Globus pallidus (tissue), 1 donor: ENCODE measurements at places on chromosomes 12 and 14.

DNA sequence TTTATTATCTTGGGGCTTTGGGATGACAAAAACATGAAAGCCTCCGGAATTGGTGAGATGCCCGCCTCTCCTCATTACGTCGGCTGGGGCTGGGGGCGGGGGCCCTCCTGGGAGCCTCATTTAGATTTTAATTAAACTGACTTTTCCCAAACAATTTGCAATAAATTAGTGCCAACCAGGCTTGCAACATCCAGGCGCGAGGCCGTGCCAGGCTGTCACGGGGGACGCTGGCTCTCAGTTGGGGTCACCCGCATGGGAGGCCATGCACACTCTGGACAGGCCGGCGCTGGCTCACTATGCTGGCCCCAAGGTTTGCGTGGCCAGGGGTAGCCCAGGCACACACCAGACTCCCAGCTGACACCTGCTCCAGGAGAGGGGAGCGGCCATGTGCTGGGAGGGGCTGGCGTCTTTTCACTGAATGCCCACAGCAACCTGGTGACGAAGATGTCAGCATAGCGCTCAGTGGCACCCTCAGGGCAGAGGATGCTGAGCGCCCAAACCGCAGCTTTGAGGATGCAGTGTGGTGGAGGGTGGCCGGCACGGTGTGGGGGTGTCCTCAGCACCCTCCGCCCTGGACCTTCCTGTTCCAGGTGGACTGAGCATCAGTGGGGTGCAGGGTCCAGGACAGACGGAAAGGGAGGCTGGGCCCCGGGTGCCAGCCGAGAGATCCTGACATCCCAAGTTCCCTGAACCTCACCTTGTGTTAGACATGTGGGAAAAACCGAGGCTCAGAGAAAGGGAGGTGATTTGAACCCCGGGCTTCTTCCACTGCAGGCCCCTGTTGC is 190.8 kb upstream of the C14orf180 start:
- no peak for DNase-seq

DNA sequence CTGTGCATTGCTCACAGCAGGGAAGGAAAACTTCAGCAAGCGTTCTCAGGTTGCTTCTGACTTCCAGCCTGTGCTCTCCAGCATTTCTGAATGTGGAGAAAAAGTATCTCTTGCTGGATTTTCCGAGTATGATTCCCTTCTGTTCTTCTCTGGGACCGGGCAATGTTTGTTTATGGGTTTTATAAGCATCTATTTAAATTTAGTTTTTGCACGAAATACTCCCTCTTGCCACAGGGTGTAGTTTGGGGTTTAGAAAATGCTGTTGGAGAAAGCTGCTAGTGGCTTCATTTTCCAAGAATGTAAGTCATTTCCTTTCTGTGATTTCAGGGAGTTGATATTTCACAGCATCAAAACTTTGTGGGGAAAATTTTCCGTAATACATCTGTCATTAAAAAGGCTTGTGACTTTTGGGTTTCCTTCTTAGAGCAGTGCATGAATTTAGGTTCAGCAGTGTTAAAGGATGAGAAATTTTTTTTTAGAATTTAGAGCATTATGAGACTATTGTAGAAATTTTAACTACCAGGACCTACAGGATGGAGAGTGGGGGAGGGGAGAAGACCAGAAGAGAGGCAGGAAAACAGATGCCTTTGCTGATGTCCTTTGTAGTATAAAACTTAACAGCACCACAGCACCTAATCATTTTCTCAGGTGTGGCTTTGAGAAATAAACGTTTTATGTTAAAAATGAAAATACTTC is 1.5 kb downstream of the FRMD6 start:
- peak; percentile 41 for DNase-seq

DNA sequence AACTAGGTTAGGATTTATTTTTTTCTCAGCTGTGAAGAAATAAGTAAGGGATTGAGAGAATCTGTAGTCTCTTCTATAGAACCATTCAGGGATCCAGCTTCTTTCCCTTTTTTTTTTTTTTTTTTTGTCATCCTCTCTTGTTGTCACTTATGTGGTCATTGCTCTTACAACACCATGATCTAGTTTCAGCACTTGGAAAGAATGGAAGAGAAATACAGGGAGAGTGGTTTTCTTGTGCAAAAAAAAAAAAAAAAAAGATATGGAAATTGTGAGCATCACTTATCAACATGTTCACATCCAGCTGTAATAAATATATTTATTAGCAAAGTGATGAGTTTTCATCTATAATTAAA is 599.3 kb downstream of the SLC6A15 start:
- no peak for DNase-seq

- DNase-seq, result peak; percentile 42
Observed at GRCh38 chr12:52156757-52157565, 34.9 kb downstream of the KRT80 start.

GRCh38 chr14:29236401-29236800 is 469.8 kb downstream of the FOXG1 start:
- no peak for DNase-seq

- DNase-seq, result no peak
Observed at GRCh38 chr12:131008131-131008912, 54.6 kb downstream of the ADGRD1 start.
